ENCODE measurements at places on chromosomes 16 and 17.

GRCh38 chr16:24013864-24014645 is 178.3 kb downstream of the PRKCB start:
- DNase-seq, result no peak

DNA sequence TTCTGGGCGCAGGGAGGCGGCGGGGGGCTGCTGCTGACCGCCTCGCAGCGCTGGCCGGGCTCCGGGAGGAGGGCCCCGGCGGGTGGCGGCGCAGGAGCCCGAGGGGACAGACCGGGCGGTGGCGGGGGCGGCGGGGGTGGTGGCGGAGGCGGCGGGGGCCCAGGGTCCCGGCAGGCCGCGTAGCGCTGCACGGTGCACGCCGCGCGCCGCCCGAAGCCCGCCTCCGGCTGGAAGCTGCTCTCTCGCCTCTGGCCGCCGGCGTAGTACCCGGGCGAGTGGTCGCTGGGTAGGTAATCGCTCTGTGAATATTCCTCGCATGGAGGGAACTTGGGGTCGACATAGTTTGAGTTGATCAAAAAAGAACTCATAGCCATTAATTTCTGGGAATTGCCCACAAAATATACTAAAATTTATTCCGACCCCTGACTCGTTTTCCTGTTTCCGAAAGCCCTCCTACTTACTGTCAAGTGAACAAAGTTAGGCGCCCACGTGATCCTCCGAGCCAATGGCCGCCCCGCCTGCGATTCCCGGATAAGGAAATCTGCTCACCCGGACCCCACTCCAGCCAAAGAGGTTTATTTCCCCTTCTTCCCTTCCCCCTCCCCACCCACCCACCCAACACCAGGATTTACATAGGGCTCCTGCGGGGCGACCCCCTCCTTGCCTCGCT is at the start of gene HOXB4:
HOXB4 (minus strand) TSS at position 405 of the 670 bp plus-strand sequence; CDS start at position 374, 31 bp downstream.
- DNase-seq, result no peak

DNA sequence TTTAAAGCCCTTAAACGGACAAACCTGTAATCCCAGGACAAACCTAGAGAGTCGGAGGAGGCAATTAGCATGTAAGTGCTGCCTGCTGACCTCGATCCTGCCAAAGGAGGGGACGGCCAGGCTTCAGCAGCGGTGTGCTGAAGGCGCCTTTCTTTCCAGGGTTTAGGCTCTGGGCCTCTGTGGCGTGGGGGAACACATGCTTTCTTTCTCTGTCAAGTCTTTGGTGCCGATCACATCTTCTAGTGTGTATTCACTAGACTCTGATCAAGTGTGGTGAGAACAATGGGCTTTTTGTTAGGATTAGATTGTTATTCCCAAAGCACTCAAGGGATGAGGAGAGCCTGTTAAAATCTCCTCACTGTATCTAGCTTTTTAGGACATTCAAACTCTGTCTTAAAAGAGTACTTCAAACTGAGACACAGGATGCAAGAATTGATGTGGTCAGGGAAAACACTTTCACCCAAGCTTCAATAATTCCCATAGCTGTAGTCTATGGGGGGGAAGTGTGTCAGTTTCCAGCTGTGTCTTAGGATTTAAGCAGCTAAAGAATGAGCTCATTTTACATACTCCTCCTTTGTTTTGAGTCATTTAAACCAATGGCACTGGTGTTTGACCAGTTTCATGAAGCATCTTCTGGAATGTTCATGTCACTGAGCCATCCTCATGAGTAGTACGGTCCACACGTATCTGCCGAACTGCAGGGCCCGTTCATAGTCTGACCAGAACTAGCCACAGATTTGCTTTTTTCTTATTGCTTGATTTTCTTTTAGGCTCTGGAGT is 51.2 kb downstream of the RPA1 start:
- no peak for DNase-seq

DNA sequence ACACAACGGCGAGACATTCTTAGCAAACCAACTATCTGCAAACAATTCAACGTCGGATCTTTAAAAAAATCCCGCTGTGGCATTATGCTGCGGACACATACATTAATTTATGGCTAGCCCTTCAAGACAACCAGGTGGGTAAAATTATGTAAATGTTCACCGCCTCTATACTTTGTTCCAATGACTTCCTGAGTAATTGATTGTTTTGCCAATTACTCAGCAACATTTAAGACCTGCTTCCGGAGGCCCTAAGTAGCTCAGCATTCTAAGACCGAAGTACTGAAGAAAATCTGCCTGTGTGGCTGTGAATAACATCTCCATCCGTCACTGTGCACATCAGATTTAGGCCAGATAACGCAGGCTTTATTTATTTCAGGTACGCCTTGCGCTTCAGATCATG is 23.3 kb downstream of the QPRT start:
- DNase-seq, result no peak

- DNase-seq, result no peak
These were observed 23.0 kb downstream of the RANBP10 start for GRCh38 chr16:67783353-67783725.

GRCh38 chr16:57801098-57801808 is 1.0 kb downstream of the KIFC3 start:
- no peak for DNase-seq

- DNase-seq, result no peak
These were observed 41.3 kb upstream of the RASD1 start for GRCh38 chr17:17537311-17538099.

DNA sequence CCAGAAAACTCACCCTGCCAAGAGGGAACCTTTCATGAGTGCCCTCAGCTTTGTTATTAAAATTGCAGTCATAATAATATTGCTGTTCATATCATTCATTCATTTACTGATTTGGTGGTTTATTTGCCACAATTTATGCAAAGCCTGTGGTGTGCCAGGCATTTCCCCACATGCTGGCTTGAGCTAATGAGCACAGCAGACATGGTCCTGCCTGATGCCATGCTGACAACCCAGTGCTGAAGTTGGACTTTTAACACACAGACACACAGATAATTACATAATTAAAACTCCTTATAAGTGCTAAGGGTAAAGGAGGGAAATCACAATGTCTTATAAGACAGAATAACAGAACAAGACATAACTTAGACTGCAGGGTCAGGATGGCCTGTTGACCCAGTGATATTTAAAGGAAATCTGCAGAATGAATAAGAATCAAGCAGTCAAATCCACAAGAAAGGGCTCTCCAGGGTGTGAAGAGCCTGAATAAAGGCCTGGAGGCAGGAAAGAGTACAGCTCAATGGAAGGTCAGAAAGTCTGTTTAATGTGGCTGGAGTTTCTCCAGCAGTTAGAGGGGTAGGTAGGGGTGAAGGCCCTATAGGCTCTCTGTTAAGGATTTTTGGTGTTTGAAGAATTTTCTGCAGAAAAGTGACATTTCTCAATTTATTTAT is 196.9 kb upstream of the CDH11 start:
- no peak for DNase-seq

DNA sequence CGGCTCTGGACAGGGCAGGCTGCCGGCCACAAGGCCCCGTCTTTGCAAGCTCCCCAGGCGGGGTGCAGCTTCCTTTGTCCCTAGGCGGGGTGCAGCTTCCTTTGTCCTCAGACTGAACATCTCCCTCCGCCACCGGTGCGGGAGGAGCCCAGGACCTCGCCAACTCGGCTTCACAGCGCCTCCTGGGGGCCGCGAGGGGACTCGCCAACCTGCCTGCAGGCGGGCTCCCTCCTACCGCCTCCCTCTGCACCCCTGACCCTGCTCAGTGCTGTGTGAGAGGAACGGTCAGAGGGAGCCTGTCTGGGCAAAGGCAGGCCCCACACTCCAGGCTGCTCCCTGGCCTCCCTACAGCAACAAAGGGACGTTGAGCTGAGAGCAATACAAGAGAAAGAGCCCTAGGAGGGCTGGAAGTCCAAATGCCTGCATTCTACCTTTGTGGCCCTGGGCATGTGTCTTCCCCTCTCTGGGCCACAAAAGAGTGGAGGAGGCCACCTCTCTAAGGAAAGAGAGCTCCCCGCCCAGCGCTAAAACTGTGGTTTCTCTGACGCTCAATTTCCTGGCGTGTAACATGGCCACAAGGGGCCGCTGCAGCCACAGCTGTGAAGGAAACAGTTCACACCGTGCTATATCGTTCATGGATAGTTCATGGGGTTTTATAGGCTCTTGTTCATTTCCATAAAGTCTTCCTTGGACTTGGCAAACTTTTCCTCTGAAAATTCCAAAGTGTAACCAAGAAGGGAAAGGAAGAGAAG is 20.9 kb upstream of the KRT19 start:
- DNase-seq, result peak; percentile 82

- no peak for DNase-seq
These were observed 406.2 kb upstream of the PSMD7 start for GRCh38 chr16:73890186-73891128.

DNA sequence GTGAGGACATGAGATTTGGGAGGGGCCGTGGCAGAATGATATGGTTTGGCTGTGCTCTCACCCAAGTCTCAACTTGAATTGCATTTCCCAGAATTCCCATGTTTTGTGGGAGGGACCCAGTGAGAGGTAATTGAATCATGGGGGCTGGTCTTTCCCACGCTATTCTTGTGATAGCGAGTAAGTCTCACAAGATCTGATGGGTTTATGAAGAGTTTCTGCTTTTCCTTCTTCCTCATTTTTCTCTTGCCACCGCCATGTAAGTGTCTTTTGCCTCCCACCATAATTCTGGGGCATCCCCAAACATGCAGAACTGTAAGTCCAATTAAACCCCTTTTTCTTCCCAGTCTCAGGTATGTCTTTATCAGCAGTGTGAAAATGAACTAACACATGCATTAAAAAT is 40.6 kb downstream of the CCT6B start:
- no peak for DNase-seq

GRCh38 chr17:66535611-66536010 is 233.2 kb downstream of the PRKCA start:
- DNase-seq, result no peak

DNA sequence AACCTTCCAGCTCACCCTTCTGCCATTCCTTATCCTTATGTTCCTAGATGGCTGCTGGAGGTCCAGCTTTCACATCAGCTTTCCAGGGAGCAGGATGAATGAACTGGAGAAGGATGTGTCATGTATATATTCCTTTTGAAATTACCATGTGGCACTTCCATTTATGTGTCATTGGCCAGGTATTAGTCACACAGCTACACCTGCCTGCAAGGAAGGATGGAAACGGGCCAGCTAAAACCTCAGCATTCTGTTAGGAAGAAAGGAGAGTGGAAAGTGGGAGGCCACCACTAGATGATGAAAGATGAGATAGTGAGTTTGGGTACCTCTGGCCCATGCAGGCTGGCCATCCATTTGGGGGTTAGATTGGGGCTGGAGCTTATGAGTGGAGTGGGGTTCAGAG is 67.5 kb downstream of the KSR1 start:
- DNase-seq, result no peak

DNA sequence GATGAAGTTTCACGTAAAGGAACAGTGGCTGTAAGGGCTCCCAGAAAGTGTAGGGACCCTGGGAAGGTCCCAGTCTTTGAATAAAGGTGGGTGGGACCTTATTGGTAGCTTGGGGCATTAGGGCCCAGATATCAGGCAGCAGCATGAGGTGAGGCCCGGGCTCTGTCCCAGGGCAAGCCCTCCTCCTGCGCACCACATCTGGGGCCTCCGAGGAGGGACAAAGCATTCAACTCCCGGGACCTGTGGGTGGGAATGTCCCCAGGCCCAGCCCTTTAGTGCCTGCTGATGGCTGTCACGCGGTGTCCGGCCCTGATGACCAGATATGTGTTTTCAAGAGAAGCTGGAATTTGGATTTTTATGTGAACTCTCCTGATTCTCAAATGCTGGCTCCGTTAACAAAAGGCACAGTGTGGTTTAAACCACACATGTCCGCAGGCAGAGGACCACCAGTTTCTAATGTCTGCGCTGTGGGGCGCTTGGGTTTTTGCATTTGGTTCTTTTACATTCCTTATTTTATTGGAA is 30.4 kb downstream of the RAI1 start:
- DNase-seq, result peak; percentile 52

GRCh38 chr17:15012351-15012980 is 252.7 kb downstream of the PMP22 start:
- no peak for DNase-seq

- no peak for DNase-seq
These were observed 78.0 kb upstream of the CBX4 start for GRCh38 chr17:79916991-79917901.

DNA sequence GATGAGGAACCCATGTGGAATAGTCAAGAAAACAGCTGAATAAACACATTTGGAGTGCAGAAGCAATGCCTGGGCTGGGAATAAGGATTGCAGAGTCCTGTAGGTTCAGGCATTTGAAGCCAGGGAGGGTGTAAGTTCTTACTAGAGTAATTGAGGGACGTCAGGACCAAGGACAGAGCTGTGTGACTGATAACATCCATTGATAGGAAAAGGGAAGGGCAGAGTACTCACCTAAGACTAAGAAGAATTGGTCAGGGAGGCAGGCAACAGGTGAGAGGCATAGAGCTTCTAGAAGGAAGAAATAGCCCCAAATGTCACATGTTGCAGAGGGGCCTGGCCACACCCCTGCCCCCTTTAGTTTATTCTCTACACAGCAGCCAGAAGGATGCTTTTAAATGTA is 79.8 kb upstream of the TMEM132E start:
- no peak for DNase-seq
